Body of pancreas (tissue), 4 donors: ENCODE measurements at places on chromosomes 3 and 15. TPM values are rescaled to one million over a fixed set of nuclear protein-coding genes. Genes with fewer than 3 reads are reported as not detected.

METTL6 gene
- 3.3 TPM for total RNA-seq

NME9 gene
- total RNA-seq: 1.3 TPM

CTXN2 gene
- total RNA-seq: not detected

FMN1 gene
- 17.1 TPM for total RNA-seq

ARL8B gene
- 30.3 TPM for total RNA-seq

NLGN1 gene
- 0.52 TPM for total RNA-seq

ADAMTS17 gene
- total RNA-seq: 26.0 TPM

DNA sequence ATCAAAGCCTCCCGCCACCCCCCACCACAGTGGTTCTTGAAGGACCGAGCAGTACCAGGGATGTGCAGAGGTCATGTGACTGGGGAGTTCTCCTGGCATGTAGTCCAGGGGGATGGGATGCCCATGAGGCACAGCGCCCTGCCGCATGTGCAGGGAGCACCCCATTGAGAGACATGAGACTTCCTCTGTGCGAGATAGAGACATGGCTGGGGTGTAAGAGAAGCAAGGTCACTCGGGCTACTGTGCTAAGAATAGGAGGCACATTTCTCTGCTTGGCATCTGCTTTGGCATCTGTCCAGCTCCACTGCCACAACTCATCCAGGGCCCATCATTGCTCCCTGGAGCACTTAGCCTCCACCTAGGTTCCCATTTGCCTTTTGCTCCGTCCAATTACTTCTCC is 2.4 kb upstream of the CYP1A1 start:
- H3K27me3 ChIP-seq: peaks cover 6% of the 10 kb centered on the region
- no peak overlapping the region for H3K4me3 ChIP-seq
- no peaks in the 10 kb centered on the region for H3K36me3 ChIP-seq

DNA sequence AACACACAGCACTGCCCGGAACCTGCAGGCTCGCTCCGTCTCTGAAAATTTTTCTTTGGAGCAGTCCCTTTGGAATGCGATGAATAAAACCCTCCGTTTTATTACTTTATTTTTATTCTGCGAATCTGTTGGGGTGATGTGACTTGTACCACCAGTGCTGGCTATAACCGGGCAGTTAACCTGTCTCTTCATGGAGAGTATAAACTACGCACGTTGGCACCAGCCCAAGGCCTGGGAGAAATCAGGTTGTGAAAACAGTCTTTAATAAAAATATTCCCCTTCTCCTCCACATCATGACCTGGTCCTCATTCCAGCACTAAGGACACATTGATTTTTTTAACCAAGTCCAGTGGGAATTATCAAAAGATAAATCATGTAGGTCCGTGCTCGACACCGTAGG is 116.8 kb downstream of the WNT5A start:
- no peaks in the 10 kb centered on the region for H3K27me3 ChIP-seq
- no peaks in the 10 kb centered on the region for H3K36me3 ChIP-seq
- no peak for DNase-seq
- no peak overlapping the region for H3K27ac ChIP-seq
- H3K4me1 ChIP-seq: no peaks in the 10 kb centered on the region
- H3K4me3 ChIP-seq: no peak overlapping the region

DNA sequence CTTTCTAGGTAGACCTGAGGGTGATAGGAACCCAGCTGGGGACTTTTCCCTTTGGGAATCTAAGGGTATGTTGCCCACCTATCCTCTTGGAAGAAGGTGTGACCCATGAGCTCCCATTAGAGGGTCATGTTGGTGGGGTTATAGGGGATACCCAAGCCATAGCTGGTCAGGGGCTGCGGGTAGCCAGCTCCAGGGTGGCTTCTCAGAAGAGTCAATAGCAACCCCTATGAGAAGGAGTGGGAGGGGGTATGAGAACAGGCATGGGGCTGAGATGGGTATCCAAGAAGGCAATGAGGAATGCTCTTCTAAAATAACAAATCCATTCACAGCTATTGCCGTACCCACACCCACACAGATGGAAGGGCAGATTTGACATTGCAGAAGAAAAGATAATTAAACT is 217.8 kb downstream of the UACA start:
- DNase-seq: no peak
- H3K4me3 ChIP-seq: no peak overlapping the region
- no peak overlapping the region for H3K27ac ChIP-seq

- H3K36me3 ChIP-seq: no peaks in the 10 kb centered on the region
- H3K4me3 ChIP-seq: no peak overlapping the region
- no peaks in the 10 kb centered on the region for H3K27me3 ChIP-seq
- H3K27ac ChIP-seq: no peak overlapping the region
- DNase-seq: no peak
Measured at GRCh38 chr3:160343132-160343531, 55.9 kb downstream of the IFT80 start.

DNA sequence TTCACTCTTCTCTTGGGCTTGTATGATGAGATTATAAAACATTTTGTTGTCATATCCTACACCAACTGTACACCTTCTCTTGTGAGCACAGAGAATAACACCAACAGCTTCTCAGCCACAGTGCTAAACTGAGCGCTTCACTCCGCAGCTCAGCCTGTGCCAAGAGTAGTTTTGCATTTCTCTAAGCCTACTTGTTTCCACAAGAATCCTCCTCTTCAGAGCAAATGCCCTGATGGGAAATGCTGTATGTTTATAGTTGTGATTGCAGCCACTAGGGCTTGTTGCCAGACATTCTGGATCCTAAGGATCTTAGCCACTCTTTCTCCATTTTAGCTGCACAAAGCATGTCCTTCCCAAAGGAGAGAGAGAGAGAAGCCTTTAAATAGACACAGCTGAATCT is 138.8 kb upstream of the PLXND1 start:
- H3K27ac ChIP-seq: no peak overlapping the region
- no peak for DNase-seq
- H3K27me3 ChIP-seq: no peaks in the 10 kb centered on the region
- no peaks in the 10 kb centered on the region for H3K4me1 ChIP-seq

DNA sequence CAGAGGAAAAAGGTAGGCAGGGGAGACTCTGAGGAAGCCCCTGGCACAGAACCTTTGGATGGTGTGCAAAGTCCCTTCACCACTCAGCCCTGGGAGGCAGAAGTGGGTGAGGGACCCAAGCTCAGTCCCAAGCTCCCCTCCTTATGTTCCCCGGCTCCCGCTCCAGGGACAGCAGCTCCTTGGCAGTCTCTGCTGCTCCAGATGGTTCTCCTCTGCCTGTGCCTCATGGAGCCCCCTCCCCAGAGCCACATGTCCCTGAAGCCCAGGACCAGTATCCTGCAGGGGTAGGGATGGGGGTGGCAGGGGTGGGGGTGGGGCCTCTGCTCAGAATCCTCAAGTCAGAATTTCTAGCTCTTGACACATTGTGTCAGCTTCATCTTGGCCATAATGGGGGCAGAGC is 8.0 kb upstream of the CAMKV start:
- no peak overlapping the region for H3K27ac ChIP-seq
- H3K4me1 ChIP-seq: no peaks in the 10 kb centered on the region
- H3K4me3 ChIP-seq: no peak overlapping the region
- DNase-seq: no peak
- no peaks in the 10 kb centered on the region for H3K27me3 ChIP-seq

- H3K27ac ChIP-seq: no peak overlapping the region
- no peaks in the 10 kb centered on the region for H3K4me1 ChIP-seq
- no peak for DNase-seq
- H3K4me3 ChIP-seq: no peak overlapping the region
- no peaks in the 10 kb centered on the region for H3K36me3 ChIP-seq
Measured at GRCh38 chr3:159174715-159175692, 373.1 kb downstream of the MFSD1 start.

GRCh38 chr3:20741381-20741780 is 555.4 kb upstream of the SGO1 start:
- no peak for DNase-seq
- H3K4me1 ChIP-seq: peaks cover 14% of the 10 kb centered on the region
- H3K27me3 ChIP-seq: no peaks in the 10 kb centered on the region
- no peak overlapping the region for H3K4me3 ChIP-seq
- no peak overlapping the region for H3K27ac ChIP-seq

- H3K36me3 ChIP-seq: no peaks in the 10 kb centered on the region
- H3K4me1 ChIP-seq: peaks cover 3% of the 10 kb centered on the region
- no peak overlapping the region for H3K4me3 ChIP-seq
- H3K27ac ChIP-seq: no peak overlapping the region
- H3K27me3 ChIP-seq: no peaks in the 10 kb centered on the region
Measured at GRCh38 chr3:151178208-151178845, 24.7 kb downstream of the GPR171 start.

DNA sequence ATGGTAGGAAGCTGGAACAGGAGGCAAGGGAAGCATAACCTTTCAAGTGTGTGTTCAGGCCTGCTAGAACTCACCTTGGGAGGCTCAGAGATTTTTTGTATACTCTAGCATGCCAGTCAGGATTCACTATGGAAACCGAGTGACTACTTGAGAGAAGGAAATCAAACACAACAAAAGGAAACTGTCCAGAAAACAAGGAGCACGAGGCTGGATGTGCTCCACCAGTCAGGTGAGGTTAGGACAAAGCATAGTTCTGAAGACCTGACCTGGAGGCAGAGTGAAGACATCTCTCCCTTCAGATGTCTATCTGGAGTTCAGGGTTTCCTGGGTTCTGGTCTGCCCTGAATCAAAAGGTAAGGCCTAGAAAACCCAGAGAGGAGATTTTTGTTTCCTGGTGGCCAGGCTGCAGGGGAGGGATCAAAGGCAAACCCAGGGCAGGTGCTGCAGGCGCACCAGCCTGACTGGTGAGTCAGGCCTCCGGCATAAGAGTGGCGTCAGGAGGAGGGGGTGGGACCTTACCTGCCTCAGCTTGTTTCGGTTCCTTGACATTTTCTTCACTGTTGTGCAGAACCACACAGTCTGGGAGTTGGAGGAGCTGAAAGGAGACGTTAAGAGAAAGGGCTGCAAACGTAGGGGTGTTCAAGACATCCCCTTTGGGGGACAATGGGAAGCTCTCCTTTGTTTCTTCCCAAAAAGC is 52.2 kb upstream of the OSBPL11 start:
- no peak for DNase-seq
- H3K27ac ChIP-seq: no peak overlapping the region
- no peak overlapping the region for H3K4me3 ChIP-seq
- no peaks in the 10 kb centered on the region for H3K36me3 ChIP-seq

DNA sequence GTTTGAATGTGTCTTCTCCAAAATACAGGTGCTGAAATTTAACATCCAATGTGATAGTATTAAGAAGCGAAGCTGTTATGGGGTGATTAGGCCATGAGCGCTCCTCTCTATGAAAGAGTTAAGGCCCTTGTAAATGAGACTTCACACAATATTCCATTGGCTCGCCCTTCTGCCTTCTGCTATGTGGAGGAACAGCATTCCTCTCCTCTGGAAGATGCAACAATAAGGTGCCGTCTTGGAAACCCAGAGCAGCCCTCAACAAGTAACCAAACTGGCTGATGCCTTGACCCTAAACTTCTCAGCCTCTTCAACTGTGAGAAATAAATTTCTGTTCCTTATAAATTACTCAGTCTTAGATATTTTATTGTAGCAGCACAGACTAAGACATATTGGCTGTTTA is 874.6 kb downstream of the ROBO1 start:
- DNase-seq: no peak
- H3K4me1 ChIP-seq: no peaks in the 10 kb centered on the region
- no peaks in the 10 kb centered on the region for H3K36me3 ChIP-seq
- H3K27me3 ChIP-seq: no peaks in the 10 kb centered on the region

DNA sequence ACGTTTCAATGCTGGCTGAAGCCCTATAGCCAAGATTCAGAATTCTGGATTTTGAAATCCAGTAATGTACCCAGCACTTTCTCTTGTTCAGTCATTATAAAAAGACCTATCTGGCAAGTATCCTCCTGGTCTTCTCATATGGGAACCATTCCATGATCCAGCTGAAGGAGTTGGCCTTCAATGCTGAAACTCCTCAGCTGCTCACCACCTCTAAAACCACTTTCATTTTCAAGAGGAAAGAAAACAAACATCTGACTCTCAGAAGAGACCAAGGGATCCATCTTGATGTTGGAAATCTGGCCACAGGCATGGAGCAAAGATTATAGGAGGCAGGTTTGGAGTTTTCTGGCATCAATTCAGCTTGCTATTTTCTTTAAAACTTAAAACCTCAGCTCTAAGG is 235.4 kb downstream of the FMN1 start:
- no peak for DNase-seq
- no peaks in the 10 kb centered on the region for H3K27me3 ChIP-seq
- H3K36me3 ChIP-seq: no peaks in the 10 kb centered on the region
- no peak overlapping the region for H3K4me3 ChIP-seq
- no peak overlapping the region for H3K27ac ChIP-seq

DNA sequence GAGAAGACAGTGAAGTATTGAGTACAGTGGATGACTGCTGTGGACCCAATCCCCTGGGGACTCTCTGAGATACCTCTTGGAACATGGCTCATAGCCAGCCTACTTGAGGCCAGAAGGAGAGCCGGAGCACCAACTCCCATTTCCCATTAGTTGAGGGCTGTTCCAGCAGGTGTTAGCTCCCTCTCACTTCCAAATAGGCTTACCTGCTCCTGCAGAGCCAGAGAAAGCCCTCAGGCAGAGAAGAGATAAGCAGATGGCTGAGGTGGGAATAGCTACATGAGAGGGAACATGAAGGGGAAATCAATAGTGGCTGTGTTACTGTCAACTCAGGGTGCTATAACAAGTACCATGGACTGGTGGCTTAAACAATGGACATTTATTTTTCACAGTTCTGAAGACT is 4.6 kb upstream of the CCK start:
- no peak overlapping the region for H3K27ac ChIP-seq
- H3K36me3 ChIP-seq: no peaks in the 10 kb centered on the region
- no peaks in the 10 kb centered on the region for H3K4me1 ChIP-seq
- H3K4me3 ChIP-seq: no peak overlapping the region
- H3K27me3 ChIP-seq: no peaks in the 10 kb centered on the region
- DNase-seq: no peak

GRCh38 chr3:127015282-127016042 is 32.5 kb downstream of the PLXNA1 start:
- peaks cover 5% of the 10 kb centered on the region for H3K36me3 ChIP-seq
- H3K4me1 ChIP-seq: no peaks in the 10 kb centered on the region
- DNase-seq: no peak
- no peak overlapping the region for H3K4me3 ChIP-seq
- no peaks in the 10 kb centered on the region for H3K27me3 ChIP-seq

GRCh38 chr3:72580246-72580756 is 267.9 kb downstream of the SHQ1 start:
- H3K4me3 ChIP-seq: no peak overlapping the region
- no peaks in the 10 kb centered on the region for H3K36me3 ChIP-seq
- no peaks in the 10 kb centered on the region for H3K27me3 ChIP-seq
- DNase-seq: no peak

GRCh38 chr3:150825192-150825915 is 62.4 kb upstream of the SIAH2 start:
- no peak for DNase-seq
- H3K27ac ChIP-seq: no peak overlapping the region
- H3K4me3 ChIP-seq: no peak overlapping the region
- no peaks in the 10 kb centered on the region for H3K36me3 ChIP-seq
- no peaks in the 10 kb centered on the region for H3K27me3 ChIP-seq

GRCh38 chr15:25776071-25776746 is 86.9 kb downstream of the ATP10A start:
- H3K27me3 ChIP-seq: no peaks in the 10 kb centered on the region
- H3K27ac ChIP-seq: no peak overlapping the region
- DNase-seq: no peak
- no peaks in the 10 kb centered on the region for H3K36me3 ChIP-seq
- H3K4me3 ChIP-seq: no peak overlapping the region

- no peaks in the 10 kb centered on the region for H3K36me3 ChIP-seq
- peaks cover 7% of the 10 kb centered on the region for H3K4me1 ChIP-seq
- no peak overlapping the region for H3K4me3 ChIP-seq
- no peaks in the 10 kb centered on the region for H3K27me3 ChIP-seq
- H3K27ac ChIP-seq: no peak overlapping the region
Measured at GRCh38 chr3:47456984-47457383, 18.8 kb downstream of the SCAP start.

GRCh38 chr3:37625690-37626360 is 235.9 kb upstream of the CTDSPL start:
- H3K27ac ChIP-seq: no peak overlapping the region
- DNase-seq: no peak
- H3K4me1 ChIP-seq: peaks cover 8% of the 10 kb centered on the region
- no peak overlapping the region for H3K4me3 ChIP-seq
